ENCODE measurements at places on chromosomes 2 and 18.
A peak's percentile ranks its signal among the peaks of the same experiment; 100 is the strongest.

- no peak for DNase-seq
Observed at GRCh38 chr2:96477458-96477857, 27.7 kb downstream of the NEURL3 start.

GRCh38 chr2:21317131-21317530 lies 193.4 kb downstream of the TDRD15 start:
- peak; percentile 18 for DNase-seq

- no peak for DNase-seq
Observed at GRCh38 chr18:3611313-3612090, 161.5 kb downstream of the TGIF1 start.

GRCh38 chr2:135451966-135452365 lies 79.1 kb downstream of the ZRANB3 start:
- DNase-seq: no peak

DNA sequence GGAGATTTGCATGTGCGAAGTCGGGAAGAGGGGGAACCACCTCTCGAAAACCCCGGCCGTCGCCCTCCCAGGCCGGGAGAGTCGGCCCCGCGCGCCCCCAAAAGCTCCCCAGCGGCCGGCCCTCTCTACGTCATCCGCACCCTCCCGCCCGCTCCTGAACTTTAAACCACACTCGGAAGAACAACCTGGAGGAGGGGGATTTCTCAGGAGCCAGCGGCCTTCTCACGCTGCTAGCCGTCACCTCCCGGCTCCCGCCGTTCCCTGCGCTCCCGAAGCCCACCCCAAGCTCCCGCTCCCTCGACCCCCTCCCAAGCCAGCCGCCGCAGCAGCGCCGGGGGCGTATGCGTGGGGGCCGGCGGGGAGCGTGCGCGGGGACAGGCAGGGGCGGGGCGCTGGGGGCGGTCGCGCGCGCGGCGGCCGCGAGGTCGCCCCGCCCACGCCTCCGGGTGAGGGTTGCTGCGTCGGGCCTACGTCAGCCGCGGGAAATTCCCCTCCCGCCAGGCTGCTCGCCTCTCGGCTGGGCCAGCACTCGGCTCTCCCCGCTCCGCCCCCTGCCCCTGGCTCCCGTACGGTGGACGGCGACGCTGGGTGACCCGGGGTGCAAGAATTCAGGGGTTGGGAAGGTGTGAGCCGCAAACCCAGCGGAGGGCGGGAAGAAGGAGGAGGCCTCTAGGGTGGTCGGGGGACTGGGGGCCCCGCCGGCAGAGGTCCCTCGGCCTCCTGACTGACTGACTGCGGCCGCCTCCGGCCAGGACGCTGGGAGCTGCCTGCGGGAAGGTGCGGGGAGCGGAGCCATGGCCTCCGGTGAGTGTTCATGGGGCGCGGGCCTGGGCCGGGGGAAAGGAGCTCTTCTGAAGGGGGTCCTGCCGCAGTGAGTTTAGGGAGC lies at the start of gene REL:
Gene REL (plus strand): TSS at position 528 of the 886 bp plus-strand sequence. CDS start 267 bp downstream, at position 795.
- DNase-seq: peak; percentile 90

Data from astrocyte of the spinal cord (primary cell).